Muscle of leg (tissue), 16 donors: ENCODE measurements at places on chromosomes 4 and X. TPM values are rescaled to one million over a fixed set of nuclear protein-coding genes. Genes with fewer than 3 reads are reported as not detected.

DNA sequence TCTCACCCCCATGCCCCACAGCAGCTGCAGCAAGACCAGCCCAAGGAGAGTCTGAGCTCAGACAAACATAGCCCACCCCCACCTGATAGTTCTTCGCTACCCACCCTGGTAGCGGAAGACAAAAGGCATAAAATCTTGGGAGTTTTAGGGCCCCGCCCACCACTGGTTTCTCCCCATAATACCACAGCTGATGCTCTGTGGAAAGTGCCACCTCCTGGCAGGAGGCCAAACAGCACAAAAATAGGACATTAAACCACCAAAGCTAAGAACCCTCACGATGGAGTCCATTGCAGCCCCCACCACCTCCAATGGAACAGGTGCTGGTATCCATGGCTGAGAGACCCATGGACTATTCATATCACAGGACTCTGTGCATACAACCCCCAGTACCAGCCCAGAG is 226.7 kb downstream of the SNCA start:
- no peak overlapping the region for H3K4me3 ChIP-seq
- DNase-seq = no peak
- H3K27ac ChIP-seq = no peak overlapping the region
- no peaks in the 10 kb centered on the region for H3K27me3 ChIP-seq
- no peaks in the 10 kb centered on the region for H3K36me3 ChIP-seq

GRCh38 chrX:1599791-1600405 is 8.5 kb downstream of the AKAP17A start:
- no peaks in the 10 kb centered on the region for H3K4me1 ChIP-seq
- H3K36me3 ChIP-seq = peaks cover 82% of the 10 kb centered on the region
- no peak for DNase-seq
- H3K27me3 ChIP-seq = no peaks in the 10 kb centered on the region
- H3K4me3 ChIP-seq = no peak overlapping the region

- peaks cover 27% of the 10 kb centered on the region for H3K4me1 ChIP-seq
- no peak overlapping the region for H3K4me3 ChIP-seq
These were observed 73.4 kb downstream of the ANAPC4 start for GRCh38 chr4:25450491-25450901.

DNA sequence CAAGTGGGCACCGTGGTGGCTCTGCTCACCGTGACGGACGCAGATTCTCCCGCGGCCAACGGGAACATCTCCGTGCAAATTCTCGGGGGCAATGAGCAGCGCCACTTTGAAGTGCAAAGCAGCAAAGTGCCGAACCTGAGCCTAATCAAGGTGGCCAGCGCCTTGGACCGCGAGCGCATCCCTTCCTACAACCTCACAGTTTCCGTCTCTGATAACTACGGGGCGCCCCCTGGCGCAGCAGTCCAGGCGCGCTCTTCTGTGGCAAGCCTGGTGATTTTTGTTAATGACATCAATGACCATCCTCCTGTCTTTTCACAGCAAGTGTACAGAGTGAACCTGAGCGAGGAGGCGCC is 2.7 kb downstream of the FAT4 start:
- peak overlapping the region; percentile 15 for H3K27ac ChIP-seq
- peak overlapping the region; percentile 87 for H3K4me3 ChIP-seq
- H3K4me1 ChIP-seq = peaks cover 36% of the 10 kb centered on the region
- peak; percentile 64 for DNase-seq
- H3K27me3 ChIP-seq = peaks cover 25% of the 10 kb centered on the region

DSPP gene
- total RNA-seq = under 0.01 TPM
